Activated naive CD8-positive, alpha-beta T cell treated with anti-CD3 and anti-CD28 coated beads, Interleukin-2, amount 10 ng/mL, durations not matched to agents 7 days and 5 days (primary cell): ENCODE measurements at places on chromosomes 12 and 14.

- no peak for DNase-seq
Measured at GRCh38 chr14:87971010-87971409, 22.0 kb downstream of the GALC start.

DNA sequence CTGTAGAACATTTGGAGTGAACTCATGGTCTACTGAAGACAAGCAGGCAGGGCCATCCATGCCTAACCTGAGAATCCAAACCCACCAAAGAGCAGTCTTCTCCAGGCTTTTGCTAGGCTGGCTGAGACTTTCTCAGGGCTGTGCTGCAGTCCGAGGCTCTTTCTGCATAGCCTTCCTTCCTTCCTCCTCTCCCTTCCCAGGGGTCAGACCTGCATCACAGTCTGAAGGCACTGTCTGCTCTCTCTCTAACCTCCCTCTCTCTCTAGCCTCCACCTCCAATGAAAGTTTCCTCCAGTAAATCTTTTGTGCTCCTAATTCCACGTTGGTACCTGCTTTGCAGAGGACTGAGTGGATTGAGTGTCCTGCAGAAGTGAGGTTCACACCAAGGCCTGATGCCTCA lies 6.4 kb upstream of the WSCD2 start:
- no peak for DNase-seq

DNA sequence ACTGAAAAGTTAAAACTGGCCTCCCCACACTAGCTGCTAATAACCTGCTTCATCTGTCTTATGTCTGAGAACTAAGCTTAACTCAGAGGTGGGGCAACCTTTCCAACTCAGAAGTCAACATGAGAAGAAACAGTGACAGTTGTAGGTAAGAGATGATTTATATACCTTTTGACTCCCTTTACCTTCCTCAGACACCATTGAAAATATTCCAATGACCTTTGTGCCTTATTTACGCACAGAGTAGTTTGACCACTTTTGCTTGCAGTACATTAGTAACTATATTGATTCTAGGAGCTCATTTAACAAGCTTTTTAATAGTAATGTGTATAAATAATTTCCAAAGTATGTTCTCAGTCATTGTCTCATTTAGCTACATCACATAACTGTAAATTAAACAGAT lies 77.6 kb downstream of the ALX1 start:
- no peak for DNase-seq

GRCh38 chr12:105805730-105806399 lies 332.9 kb downstream of the NUAK1 start:
- DNase-seq = no peak

GRCh38 chr14:76927971-76928700 lies 100.4 kb downstream of the IRF2BPL start:
- DNase-seq = no peak

DNA sequence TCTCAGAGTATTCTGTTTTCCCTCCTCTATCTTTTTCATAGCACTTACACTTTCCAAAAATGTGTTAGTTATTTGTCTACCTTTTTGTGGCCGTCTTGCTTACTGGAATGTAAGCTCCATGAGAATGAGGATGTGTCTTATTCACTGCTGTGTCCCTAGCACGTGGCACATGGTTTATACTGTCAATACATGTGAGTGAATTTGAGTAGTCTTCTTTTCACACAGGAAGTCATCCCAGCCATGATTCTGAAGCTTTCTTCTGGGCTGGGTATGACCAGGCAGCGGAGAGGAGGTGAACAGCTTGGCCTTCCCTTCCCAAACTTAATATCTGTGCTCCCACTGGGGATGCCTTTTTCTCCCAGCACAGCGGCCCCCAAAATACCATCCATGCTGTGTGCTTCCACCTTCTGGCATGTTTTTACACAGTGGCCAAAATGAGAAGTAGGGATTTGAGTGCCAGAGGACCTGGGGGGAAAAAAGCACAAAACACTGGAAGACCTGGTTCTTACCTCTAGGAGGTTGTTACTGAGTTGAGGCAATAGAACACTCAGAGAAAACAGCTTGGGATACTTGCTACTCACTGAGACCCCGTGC lies 10.3 kb downstream of the PLEKHG3 start:
- no peak for DNase-seq

GRCh38 chr12:12812618-12813119 lies 477 bp upstream of the DDX47 start:
- no peak for DNase-seq

GRCh38 chr14:28300356-28300755 lies 466.2 kb upstream of the FOXG1 start:
- no peak for DNase-seq

- DNase-seq = no peak
Measured at GRCh38 chr12:3271146-3271545, 194.0 kb downstream of the TSPAN9 start.
